Upper lobe of right lung (tissue), 1 donor: ENCODE measurements at places on chromosomes 4 and X. TPM values are rescaled to one million over a fixed set of nuclear protein-coding genes. Genes with fewer than 3 reads are reported as not detected.

DNA sequence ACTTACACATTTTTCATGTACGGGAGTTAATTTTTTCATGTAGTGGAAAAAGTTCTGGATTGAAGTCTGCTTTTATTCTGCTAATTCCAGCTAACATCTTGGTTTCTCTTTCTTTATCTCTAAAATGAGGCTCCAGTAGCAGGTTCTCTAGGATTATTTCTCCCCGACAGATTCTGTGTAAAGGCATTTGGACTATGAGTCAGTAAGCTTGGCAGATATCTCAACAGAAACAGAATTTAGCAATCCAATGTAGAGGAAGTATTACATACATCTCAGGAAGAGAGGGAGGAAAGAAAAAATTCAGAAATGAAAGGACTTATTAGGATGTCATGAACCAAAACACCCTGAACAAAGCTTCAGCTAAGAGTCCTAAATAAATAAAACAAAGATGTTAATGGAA lies 1682.3 kb upstream of the TENM3 start:
- no peak for DNase-seq
- H3K4me1 ChIP-seq: no peaks in the 10 kb centered on the region
- H3K36me3 ChIP-seq: no peaks in the 10 kb centered on the region
- H3K27me3 ChIP-seq: no peaks in the 10 kb centered on the region
- H3K4me3 ChIP-seq: no peak overlapping the region

GRCh38 chrX:23656091-23656490 lies 11.2 kb upstream of the PRDX4 start:
- H3K4me3 ChIP-seq: no peak overlapping the region
- H3K36me3 ChIP-seq: no peaks in the 10 kb centered on the region
- H3K27ac ChIP-seq: no peak overlapping the region
- H3K27me3 ChIP-seq: no peaks in the 10 kb centered on the region
- no peak for DNase-seq
- H3K4me1 ChIP-seq: no peaks in the 10 kb centered on the region

GRCh38 chr4:185819144-185819543 lies 7.2 kb upstream of the SORBS2 start:
- no peaks in the 10 kb centered on the region for H3K4me1 ChIP-seq
- H3K27ac ChIP-seq: no peak overlapping the region
- H3K27me3 ChIP-seq: no peaks in the 10 kb centered on the region
- no peaks in the 10 kb centered on the region for H3K36me3 ChIP-seq
- no peak overlapping the region for H3K4me3 ChIP-seq

GRCh38 chr4:113943863-113944262 lies 35.6 kb downstream of the ARSJ start:
- H3K27ac ChIP-seq: no peak overlapping the region
- DNase-seq: no peak
- H3K4me1 ChIP-seq: no peaks in the 10 kb centered on the region
- H3K4me3 ChIP-seq: no peak overlapping the region

DNA sequence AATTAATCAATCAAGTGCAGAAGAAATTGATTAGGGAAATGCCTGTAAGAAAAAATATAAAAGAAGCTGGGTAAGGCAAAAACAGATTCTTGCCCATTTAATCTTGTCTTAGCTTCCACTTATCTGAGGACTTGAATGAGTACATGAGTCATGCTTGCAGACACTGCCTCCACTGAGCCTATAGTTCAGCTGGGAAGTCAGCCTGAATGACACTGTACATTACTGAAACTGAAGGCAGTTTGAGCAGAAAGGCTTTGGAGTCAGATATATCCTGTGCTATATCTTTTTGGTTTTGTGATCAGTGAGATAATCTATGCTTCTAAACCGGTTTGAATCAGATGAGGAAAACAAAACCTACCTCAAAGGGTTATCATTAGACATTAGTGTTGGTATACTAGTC lies 61.3 kb downstream of the NUDT11 start:
- no peaks in the 10 kb centered on the region for H3K27me3 ChIP-seq
- H3K36me3 ChIP-seq: no peaks in the 10 kb centered on the region
- H3K4me3 ChIP-seq: no peak overlapping the region
- no peak overlapping the region for H3K27ac ChIP-seq

- peak overlapping the region; percentile 60 for H3K4me3 ChIP-seq
- no peaks in the 10 kb centered on the region for H3K36me3 ChIP-seq
- peak; percentile 66 for DNase-seq
- H3K4me1 ChIP-seq: peaks cover 5% of the 10 kb centered on the region
Observed at GRCh38 chr4:121950680-121951520, 960 bp downstream of the TRPC3 start.

DNA sequence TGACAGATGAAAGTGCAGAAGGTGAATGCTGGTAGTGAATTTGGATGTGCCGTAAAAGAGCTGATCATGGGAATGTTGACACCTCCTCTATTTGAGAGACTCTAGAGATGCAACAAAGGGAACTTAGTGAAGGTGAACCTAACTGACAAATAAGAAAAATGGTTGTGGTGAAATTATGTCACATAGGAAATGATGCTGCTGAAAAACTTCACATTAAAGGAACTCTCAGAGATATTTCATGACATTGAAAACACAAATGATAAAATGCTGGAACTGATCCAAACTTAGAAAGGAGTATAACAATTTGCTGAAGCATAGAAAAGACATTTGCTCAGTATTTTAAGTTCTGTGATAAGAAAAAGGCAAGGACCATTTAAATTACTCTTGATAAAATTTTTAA lies 31.9 kb downstream of the MGAT4D start:
- H3K36me3 ChIP-seq: no peaks in the 10 kb centered on the region
- DNase-seq: no peak
- peaks cover 17% of the 10 kb centered on the region for H3K27me3 ChIP-seq
- no peak overlapping the region for H3K4me3 ChIP-seq

DNA sequence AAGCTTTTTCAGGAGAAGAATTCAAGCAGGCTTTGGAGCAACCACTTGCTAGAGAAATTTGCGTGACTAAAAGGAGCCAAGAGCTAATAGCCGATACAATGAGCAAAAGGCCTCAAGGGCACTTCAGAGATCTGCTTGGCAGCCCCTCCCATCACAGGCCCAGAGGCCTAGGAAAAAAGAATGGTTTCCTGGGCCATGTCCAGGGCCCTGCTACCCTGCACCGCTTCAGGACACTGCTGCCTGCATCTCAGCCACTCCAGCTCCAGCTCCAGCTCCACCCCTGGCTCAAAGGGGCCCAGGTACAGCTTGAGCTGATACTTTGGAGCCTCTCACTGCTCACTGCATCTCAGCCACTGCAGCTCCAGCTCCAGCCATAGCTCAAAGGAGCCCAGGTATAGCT lies 98.9 kb downstream of the FAM13A start:
- no peak overlapping the region for H3K4me3 ChIP-seq
- H3K36me3 ChIP-seq: no peaks in the 10 kb centered on the region
- no peak for DNase-seq
- H3K4me1 ChIP-seq: no peaks in the 10 kb centered on the region

GRCh38 chr4:164524789-164525188 lies 229.1 kb upstream of the SMIM31 start:
- no peaks in the 10 kb centered on the region for H3K36me3 ChIP-seq
- no peak overlapping the region for H3K27ac ChIP-seq
- no peaks in the 10 kb centered on the region for H3K27me3 ChIP-seq
- H3K4me3 ChIP-seq: no peak overlapping the region
- H3K4me1 ChIP-seq: no peaks in the 10 kb centered on the region

- no peaks in the 10 kb centered on the region for H3K36me3 ChIP-seq
- H3K27me3 ChIP-seq: no peaks in the 10 kb centered on the region
- H3K4me3 ChIP-seq: no peak overlapping the region
- DNase-seq: no peak
- no peak overlapping the region for H3K27ac ChIP-seq
Observed at GRCh38 chr4:79764120-79764519, 308.9 kb downstream of the ANTXR2 start.

- no peaks in the 10 kb centered on the region for H3K27me3 ChIP-seq
- no peak overlapping the region for H3K27ac ChIP-seq
- H3K4me1 ChIP-seq: no peaks in the 10 kb centered on the region
- H3K36me3 ChIP-seq: peaks cover 54% of the 10 kb centered on the region
- no peak overlapping the region for H3K4me3 ChIP-seq
Observed at GRCh38 chrX:48983081-48983480, 11.4 kb upstream of the KCND1 start.

- no peak for DNase-seq
- no peak overlapping the region for H3K27ac ChIP-seq
- no peaks in the 10 kb centered on the region for H3K4me1 ChIP-seq
- no peaks in the 10 kb centered on the region for H3K27me3 ChIP-seq
Observed at GRCh38 chr4:79050541-79050880, 111.3 kb upstream of the PAQR3 start.

GRCh38 chrX:29746326-29746725 lies 469.0 kb upstream of the MAGEB2 start:
- no peaks in the 10 kb centered on the region for H3K36me3 ChIP-seq
- no peaks in the 10 kb centered on the region for H3K4me1 ChIP-seq
- no peaks in the 10 kb centered on the region for H3K27me3 ChIP-seq
- no peak for DNase-seq
- no peak overlapping the region for H3K27ac ChIP-seq

ADGRG4 gene
- total RNA-seq: 0.06 TPM

MAPK10 gene
- total RNA-seq: 23.6 TPM

CLDN22 gene
- total RNA-seq: not detected

XG gene
- 0.64 TPM for total RNA-seq

RASSF6 gene
- total RNA-seq: 3.1 TPM

GYPA gene
- total RNA-seq: not detected

CFAP47 gene
- total RNA-seq: not detected

SHROOM4 gene
- total RNA-seq: 43.5 TPM

FABP2 gene
- not detected for total RNA-seq

NSUN7 gene
- 5.7 TPM for total RNA-seq
